ENCODE measurements at places on chromosomes 11 and 22. TPM values are rescaled to one million over a fixed set of nuclear protein-coding genes. Genes with fewer than 3 reads are reported as not detected.

DNA sequence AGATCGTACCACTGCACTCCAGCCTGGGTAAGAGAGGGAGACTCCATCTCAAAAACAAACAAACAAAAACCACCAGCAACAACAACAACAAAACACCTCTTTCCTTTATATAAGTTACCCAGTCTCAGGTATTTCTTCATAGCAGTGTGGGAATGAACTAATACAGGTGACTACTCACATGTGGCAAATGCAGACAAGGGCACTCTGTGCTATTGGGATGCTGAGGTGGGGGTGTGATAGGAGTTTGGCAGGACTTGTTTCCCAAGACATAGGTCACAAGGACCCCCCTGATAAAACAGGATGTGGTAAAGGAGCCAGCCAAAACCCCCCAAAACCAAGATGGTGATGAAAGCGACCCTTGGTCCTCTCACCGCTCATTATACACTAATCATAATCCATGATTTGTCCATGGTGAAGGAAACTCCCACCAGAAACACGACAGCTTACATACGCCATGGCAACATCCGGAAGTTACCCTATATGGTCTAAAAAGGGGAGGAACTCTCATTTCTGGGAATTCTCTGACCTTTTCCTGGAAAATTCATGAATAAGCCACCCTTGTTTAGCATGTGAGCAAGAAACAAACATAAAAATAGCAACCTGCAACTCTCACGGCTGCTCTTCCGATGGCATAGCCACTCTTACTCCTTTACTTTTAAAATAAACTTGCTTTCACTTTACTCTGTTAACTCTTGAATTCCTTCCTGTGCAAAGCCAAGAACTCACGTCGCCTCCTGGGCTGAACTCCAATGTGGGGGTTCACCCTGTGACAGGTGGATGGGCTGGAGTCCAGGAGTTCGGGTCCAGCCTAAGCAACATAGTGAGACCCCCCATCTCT is 18.8 kb upstream of the INCENP start:
- DNase-seq: no peak

The ANO5 gene
- 0.28 TPM for polyA plus RNA-seq

The OR5A1 gene
- not detected for polyA plus RNA-seq

DNA sequence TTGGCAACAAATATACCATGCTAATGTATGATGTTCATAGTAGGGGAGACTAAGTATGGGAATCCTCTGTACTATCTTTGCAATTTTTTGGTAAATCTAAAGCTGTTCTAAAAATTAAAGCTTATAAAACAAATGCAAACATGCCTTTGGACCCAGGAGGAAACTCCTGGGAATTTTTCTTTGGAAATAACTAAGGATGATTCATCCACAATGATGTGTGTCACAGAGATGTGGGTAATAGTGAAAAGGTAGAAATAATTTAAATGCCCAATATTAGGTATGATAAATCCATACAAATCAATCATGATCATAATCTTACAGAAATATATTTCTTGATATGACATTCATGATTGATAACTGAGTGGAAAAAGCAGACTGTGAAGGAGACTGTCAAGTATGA is 135.8 kb downstream of the TRIM44 start:
- no peak for DNase-seq

The SSTR3 gene
- polyA plus RNA-seq: not detected

The TEX54 gene
- polyA plus RNA-seq: not detected

The FIBIN gene
- polyA plus RNA-seq: 0.66 TPM

DNA sequence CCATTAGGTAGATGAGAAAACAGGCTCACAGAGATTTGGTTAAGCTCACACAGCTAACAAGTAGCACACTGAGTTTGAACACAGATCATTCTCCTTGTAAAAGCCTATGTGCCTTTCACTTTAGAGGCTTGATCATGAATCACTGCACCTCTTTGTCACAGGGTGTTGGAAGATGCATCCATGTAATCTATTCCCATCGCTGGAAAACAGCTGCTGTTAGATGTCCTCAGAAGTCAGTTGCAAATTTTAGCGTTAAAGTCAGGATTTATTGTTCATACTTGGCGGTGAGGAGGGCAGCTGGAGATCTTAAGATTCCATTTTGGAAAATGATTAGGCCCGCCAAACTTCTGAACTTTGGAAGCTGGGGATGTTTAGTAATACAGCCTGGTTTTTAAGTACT is 2.6 kb downstream of the CNTF start:
- DNase-seq: no peak

- no peak for DNase-seq
Observed at GRCh38 chr11:69647761-69648497, 7.0 kb downstream of the CCND1 start.

The LIF gene
- polyA plus RNA-seq: 24.6 TPM

Measured in SK-N-SH (cell line).